CD4-positive, alpha-beta T cell treated with Interleukin-15 for 1 hour (primary cell): ENCODE measurements at places on chromosomes 2 and 18.

DNA sequence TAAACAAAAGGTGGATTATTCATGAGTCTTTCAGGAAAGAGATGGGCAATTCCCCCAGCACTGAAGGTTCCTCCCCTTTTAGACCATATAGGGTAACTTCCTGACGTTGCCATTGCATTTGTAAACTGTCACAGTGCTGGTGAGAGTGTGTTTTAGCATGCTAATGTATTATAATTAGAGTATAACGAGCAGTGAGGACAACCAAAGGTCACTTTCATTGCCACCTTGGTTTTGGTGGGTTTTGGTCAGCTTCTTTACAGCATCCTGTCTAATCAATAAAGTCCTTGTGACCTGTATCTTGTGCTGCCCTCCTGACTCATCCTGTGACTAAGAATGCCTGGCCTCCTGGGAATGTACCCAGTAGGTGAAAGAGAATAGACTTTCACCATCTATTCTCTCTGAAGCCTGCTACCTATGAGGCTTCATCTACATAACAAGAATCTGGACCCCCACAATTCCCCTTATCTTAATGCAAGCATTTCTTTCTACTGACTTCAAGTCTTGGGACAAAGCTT lies 148.7 kb downstream of the CABLES1 start:
- DNase-seq = no peak

DNA sequence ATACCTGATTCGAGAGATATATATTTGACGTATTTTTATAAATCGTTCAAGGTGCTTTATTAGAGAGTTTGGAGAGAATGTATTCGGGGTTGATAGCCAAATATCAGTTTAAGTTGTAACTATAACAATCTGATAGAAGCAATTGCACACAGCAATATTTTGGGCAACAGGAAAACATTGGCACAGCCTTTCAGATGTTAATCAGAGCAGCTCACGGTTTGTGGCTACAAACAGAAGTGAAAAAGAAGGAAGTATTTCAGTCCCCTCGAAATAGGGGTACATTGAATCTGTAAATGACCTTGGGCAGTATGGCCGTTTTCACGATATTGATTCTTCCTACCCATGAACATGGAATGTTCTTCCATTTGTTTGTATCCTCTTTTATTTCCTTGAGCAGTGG lies 20.6 kb downstream of the SERPINB10 start:
- DNase-seq = no peak

- no peak for DNase-seq
Measured at GRCh38 chr18:5297597-5297996, 2.1 kb upstream of the ZBTB14 start.

DNA sequence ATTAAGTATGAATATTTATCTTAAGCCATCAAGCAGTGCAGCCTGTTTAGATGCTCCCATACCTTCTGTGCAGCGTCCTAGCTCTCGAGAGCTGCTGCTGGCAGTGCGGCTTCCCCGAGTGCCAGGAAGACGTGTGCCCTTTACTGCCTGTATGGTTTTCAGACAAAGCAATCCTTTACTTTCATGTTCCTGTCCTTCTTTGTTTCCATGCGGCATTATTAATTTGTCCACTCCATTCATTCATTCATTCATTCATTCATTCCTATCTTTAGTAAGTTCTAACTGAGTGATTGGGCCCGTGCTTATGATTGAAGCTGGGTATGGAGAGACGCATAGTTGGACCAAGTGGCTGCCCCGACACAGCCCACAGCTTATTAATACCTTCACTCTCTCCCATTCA lies 446.6 kb upstream of the HNRNPA3 start:
- DNase-seq = no peak

GRCh38 chr2:100309973-100310719 lies 12.2 kb downstream of the LONRF2 start:
- no peak for DNase-seq

DNA sequence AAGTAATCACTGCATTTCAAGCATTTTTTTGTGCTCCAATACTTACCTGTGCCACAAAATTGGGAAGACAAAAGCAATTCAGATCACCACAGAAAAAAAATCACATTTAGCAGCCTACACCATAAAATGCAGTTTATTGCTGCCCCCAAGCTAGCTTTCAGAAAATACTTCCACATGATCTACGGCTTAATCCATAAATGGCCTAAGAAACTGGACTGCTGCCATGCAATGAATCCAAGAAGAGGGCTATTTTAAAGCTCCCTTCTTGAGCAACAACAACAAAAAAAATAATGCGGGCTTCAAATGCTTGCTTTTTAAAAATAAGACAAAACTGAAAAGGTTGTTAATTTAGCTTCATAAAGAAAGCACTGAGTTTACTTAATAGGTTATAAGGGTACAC lies 272.3 kb downstream of the RAD51AP2 start:
- DNase-seq = no peak

- DNase-seq = no peak
Measured at GRCh38 chr2:127653421-127654083, 7.6 kb downstream of the GPR17 start.

DNA sequence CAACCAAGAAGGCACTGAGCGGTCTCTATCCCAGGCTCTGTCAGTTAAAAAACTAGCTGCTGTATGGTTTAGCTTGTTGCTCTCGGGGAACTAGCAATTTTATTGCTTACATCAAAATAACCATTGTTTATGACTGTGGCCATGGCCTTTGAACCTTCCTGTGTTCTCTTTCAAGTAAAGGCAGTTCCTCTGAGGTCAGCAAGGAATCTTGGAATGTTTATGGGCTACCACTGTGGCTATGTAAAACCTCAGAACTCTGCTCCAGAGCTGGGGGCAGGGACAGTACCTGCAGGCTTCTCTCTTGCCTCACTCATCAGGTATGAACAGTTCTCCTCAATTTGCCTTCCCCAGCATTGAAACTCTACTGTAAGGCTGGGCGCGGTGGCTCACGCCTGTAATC lies 416.0 kb upstream of the NETO1 start:
- no peak for DNase-seq

GRCh38 chr2:181111059-181111458 lies 130.7 kb downstream of the UBE2E3 start:
- no peak for DNase-seq

DNA sequence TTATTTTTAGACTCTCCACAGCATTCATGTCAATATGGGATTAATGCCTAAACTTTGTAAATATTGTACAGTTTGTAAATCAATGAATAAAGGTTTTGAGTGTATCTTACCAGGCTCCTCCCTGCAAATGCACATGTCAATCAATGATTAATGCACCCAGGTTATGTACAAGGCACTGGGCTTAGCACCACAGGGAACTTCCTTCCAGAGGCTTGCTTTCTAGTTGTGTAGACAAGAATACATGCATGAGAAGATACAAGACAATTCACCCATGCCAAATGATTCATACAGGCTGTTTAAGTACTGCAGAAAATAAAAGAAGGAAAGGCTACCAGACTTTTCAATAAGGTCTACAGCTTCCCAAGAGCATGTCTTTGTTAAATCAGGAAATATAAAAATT lies 114.1 kb downstream of the MMADHC start:
- DNase-seq = no peak

- DNase-seq = no peak
Measured at GRCh38 chr2:168272225-168272624, 24.8 kb upstream of the STK39 start.

DNA sequence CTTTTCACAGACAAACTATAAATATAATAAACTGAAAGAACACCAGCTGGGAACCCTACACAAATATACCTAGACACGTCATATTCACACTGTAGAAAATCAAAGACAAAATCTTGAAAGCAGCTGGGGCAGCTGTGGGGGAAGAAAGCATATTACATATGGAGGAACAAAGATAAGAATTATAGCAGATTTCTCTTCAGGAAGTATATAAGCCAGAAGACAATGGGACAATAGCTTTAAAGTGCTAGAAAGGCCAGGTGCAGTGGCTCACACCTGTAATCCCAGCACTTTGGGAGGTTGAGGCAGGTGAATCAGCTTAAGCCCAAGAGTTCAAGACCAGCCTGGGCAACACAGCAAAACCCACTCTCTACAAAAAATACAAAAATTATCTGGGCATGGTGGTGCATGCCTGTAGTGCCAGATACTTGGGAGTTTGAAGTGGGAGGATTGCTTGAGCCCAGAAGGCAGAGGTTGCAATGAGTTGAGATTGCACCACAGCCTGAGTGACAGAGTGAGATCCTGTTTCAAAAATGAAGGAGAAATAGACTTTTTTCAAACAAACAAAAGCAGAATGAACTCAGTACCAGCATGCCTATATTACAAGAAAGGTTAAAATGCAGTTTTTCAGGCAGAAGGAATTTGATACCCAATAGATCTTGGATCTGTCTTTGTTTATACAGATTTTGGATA lies 26.8 kb upstream of the ERCC3 start:
- no peak for DNase-seq

GRCh38 chr2:239077260-239077659 lies 229.4 kb downstream of the TWIST2 start:
- no peak for DNase-seq

- DNase-seq = no peak
Measured at GRCh38 chr18:12907258-12907925, 23.4 kb upstream of the PTPN2 start.

DNA sequence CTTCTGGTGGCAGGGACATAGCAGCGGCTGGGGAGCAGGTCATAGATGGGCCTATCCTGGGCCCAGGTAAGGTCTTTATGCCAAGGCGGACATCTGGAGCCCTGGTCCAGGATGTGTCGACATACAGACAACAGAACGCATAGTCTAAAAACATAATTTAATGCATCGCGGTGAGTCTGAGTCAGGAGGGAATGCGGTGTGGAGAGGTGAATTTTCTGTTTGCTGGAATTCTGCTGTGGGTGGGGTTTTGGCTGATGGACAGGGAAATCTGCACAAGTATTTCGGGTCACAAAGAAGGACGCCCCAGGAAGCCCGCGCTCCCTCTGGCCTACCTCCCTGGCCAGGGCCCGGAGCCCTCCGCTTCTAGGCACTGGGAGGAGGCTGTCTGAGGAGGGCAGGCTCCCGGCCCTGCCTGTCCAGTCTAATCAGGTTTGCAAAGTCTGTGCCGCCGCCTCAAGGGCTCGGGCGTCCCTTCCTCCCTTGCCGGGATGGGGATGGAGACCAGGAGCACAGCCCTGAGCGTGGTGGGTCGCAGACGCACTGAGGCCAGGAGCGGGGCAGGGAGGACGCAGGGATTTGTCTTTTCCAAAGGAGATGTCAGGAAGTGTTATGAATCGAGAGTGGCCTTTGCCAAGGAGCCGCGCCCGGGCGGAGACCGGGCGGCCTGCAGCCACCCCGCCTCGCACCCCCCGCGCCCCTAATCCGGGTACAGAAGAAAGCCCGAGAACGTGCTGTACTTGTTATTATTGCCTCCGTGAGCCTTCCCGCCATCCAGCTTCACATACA lies 2.3 kb downstream of the C1QL2 start:
- no peak for DNase-seq

- DNase-seq = no peak
Measured at GRCh38 chr18:22517356-22517755, 99.6 kb upstream of the CTAGE1 start.

DNA sequence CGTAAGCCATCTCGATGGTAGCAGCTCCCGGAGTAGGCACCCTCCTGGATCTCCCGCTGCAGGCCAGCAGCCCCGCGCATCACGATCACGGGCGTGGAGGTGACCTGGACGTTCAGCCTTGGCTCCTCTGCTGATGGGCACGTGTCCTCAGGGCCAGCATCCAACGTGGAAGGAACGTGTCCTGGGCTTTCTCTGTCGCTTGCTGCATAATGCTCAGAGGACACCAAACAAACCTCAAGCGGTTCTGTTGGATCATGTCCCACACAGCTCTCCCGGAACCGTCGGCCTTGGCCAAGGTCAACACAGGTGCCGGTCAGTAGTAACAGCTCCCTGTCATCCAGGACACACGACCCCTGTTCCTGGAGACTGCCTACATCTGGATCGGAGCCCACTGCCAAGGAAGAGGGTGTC lies 23.1 kb downstream of the PASK start:
- no peak for DNase-seq

GRCh38 chr2:202110491-202110890 lies 37.4 kb downstream of the KIAA2012 start:
- DNase-seq = no peak
